Colonic mucosa (tissue), 4 donors: ENCODE measurements at places on chromosomes 2 and 18.

- DNase-seq = no peak
Measured at GRCh38 chr2:181683518-181684453, 3.5 kb upstream of the NEUROD1 start.

GRCh38 chr18:14748496-14748895 is 524 bp downstream of the ANKRD30B start:
- no peak for DNase-seq

GRCh38 chr2:177252808-177253531 is 11.6 kb downstream of the NFE2L2 start:
- DNase-seq = no peak

- no peak for DNase-seq
Measured at GRCh38 chr2:88177556-88177955, 7.4 kb downstream of the THNSL2 start.

- no peak for DNase-seq
Measured at GRCh38 chr18:3425446-3425845, 24.5 kb upstream of the TGIF1 start.

GRCh38 chr2:141933226-141933625 is 197.6 kb downstream of the LRP1B start:
- DNase-seq = no peak

GRCh38 chr2:182594286-182594685 is 121.8 kb upstream of the DNAJC10 start:
- no peak for DNase-seq

DNA sequence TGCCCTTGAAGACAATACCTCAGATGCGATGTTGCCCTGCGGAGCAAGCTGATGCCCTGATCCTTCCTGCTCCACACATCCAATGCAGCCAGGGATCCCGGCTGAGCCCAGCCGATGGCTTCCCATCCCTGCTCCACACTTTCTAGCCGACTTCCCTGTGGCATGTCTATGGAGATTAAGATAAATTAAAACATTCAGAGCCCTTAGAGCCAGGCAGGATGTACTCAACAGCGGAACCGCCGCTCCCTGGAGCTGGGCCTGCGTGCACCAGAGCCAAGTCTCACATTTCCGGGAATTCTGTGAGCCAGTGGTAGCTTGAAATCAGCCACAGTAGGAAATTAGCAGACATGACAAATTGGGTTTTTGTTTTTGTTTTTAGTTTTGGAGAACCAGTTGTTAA is 620.6 kb downstream of the GALR1 start:
- no peak for DNase-seq

- DNase-seq = no peak
Measured at GRCh38 chr2:99806758-99807157, 316.9 kb upstream of the REV1 start.

- no peak for DNase-seq
Measured at GRCh38 chr2:10439185-10439879, 8.8 kb downstream of the ODC1 start.

- DNase-seq = no peak
Measured at GRCh38 chr2:70336552-70336951, 34.7 kb upstream of the FAM136A start.

DNA sequence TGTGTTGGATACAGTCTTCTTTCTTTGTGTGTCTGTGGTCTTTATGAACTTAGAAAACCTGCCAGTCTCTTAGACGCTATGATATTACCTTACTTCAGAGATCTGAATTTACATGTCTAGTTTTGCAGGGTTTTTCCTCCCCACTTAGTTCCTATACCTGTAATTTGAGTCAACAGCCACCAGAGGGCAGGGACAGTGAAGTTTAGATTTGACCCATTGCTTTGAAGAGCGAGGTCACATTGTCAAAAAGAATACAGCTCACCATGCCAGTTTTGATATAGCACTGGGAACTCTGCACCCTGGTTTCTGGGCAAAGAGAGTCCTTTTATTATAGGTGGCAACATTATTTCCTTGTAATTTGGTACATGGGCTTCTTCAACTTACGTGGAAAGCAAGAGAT is 102.3 kb downstream of the MAPK4 start:
- peak; percentile 24 for DNase-seq

GRCh38 chr18:48125724-48126123 is 195.3 kb upstream of the SMAD2 start:
- DNase-seq = no peak

GRCh38 chr18:59795882-59796281 is 98.7 kb upstream of the CCBE1 start:
- DNase-seq = no peak

DNA sequence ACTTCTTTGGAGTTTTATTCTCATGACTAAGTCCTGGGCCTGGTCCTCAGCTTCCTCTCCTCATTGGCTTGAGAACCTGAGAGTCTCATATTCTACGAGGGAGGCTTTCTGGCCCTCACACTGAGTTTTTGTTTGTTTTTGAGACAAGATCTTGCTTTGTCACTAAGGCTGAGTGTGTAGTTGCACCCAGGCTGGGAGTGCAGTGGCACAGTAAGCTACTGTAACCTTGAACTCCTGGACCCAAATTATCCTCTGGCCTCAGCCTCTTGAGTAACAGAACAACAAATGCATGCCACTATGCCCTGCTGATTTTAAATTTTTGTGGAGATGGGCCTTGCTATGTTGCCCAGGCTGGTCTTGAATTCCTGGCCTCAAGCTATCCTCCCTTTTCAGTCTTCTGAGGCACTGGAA is 22.6 kb downstream of the PRKRA start:
- DNase-seq = no peak

DNA sequence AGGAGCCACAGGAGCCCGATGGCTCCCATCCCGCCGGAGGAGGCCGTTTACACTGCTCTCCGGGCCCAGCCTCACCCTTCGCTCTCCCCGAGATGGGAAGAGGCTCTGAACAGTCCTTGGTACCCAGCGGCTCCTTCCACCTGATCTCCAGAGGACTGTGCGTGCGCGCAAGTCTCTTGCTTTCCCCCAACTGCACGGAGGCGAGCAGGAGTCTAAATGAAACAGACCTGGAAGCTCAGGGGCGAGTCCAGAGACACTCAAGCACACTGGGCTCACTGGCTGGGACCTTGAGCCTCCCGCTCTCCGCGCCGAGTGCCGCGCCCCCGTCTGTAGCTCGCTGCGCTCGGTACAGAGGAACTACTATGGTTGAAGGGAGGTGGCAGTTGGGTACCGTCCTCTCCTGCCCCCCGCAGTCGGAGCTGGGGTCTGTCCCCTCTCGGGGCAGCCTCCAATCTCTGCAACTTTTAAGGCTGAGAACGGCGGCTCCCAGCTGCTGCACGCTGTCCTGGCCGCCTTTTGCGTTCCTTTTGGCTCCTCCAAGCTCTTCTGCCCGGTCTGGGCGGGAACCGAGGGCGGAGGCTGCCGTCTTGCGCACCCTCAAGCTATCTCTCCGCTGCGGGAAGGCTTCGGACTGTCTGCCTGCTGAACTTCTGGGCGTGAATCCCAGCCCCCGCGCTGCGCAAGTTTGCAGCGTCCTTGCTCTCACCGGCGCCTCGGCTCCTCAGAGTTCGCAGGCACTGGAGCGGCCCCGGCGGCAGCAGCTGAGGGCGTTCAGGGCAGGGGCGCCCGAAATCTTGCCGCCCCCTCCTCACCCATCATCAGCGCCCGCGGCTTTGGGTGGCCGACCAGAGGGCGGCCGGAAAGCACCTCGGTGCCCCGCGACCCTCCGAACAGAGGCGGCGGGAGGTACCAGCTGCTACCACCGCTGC is 491 bp downstream of the ALK start:
- DNase-seq = no peak

GRCh38 chr2:32832821-32833220 is 113.9 kb upstream of the LTBP1 start:
- DNase-seq = no peak

DNA sequence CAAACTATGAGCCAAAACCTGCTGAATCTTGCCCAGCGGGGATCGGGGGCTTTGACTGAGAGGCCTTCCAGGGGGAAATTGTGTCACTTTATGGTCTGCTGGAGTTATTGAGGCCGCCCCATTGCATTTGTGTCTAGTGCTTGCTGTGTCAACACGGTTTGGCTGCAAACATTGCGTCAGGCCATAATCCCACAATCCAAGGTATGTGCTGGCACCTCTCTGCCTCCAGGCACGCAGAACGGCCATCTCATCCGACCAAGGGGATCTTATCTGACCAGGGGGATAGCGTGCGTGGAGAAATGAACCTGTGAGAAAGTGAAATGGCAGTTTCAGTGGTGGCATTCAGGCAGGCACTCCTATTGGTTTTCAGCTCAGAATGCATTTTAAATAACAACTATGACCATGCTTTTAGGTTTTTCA is 18.1 kb upstream of the LYPD6B start:
- peak; percentile 70 for DNase-seq

GRCh38 chr2:216578325-216578724 is 54.9 kb upstream of the IGFBP2 start:
- no peak for DNase-seq

DNA sequence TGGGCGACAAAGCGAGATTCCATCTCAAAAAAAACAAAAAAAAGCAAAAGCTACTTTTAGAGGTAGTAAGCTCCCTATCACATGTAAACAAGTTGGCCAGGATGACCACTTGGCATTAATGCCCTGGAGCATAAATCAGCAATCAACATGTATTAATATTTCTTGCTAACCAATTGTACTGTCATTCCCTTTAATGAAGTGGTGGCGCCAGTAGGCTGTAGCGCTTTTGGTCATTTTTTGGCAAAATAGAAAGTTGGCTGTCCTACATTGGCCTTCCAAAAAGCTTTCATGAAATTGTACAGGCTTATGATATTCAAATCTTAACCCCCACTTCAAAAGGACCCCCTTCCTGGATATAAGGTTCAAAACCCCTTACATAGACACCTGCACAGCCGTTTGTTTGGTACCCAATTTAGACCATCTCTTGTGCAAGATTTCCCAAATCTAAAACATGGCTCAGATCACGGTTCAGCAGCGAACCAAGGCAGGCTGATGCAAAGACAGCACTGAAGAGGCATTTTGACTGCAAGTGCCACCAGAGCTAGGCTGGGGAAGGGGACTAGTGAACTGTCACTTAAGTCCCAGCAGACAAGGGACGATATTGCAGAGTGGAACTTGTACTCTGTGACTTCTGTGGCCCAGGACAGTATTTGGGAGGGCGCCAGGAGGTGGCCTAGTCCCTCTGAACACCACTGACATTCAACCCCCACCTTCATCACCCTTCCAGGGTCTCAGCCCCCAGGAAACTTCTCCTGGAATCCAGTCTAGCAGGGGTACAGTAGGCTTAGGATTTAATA is 31.9 kb downstream of the SMAD7 start:
- DNase-seq = no peak

GRCh38 chr2:129302106-129302505 is 677.4 kb upstream of the RAB6C start:
- DNase-seq = no peak

DNA sequence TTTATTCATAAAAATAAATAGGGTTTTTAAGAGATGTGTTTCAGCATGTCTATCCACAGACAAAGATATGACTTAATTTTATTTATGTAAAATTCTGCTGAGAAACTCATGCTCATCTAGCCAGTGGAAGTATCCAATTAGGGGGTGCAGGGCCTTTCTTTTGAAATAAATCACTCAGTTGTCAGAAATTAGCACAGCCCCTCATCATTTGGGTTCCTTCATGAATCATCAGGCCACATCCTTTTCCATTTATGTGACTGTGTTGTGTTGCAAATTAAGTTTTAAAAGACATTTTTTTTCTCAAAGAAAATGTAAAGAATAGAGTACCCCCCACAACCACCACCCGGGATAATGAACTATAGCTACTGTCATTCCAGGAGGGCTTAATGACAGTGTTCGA is 185.8 kb downstream of the NRP2 start:
- DNase-seq = no peak

DNA sequence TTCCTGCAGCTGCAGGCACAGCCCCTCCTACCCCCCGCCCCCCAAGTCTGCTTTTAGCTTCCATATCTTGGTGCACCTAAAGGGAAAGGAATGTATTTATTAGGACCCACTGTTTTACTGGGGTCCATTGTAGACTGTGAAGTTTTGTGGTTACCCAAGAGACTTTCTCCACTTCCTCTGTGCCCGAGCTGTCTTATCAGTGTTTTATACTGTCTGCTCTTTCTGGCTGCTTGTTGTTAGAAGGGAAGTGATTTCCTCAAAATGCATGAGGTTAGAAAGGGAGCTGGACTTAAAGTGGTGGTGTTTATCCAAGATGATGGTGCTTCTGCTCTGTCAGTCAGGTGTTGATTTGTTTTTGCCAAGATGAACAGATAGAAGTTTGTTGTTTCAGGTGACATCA is 85.0 kb downstream of the PTH2R start:
- DNase-seq = no peak

- DNase-seq = no peak
Measured at GRCh38 chr2:217935235-217935879, 67.4 kb downstream of the TNS1 start.

DNA sequence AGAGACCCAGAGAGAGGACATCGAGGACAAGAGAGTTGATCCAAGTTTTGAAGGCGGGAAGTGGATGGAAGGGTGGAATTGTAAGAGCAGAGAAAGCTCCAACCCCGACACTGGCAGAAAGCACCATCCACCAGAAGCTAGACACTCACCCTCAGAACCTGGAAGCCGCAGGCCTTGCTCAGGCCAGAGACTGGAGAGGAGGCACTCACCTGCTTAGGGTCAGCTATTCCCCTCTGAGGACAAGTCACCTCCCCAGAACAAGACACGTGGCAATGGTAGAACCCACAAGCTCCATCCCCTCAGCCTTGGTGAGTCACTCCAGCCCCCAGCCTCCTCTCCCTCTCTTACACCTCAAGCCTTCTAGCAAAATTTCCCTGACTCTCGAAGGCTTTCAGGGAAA is 64.9 kb downstream of the STEAP3 start:
- DNase-seq = no peak

GRCh38 chr2:70367722-70368323 is 66.0 kb upstream of the FAM136A start:
- DNase-seq = peak; percentile 66

GRCh38 chr2:16756831-16757644 is 91.4 kb upstream of the CYRIA start:
- peak; percentile 73 for DNase-seq

- DNase-seq = no peak
Measured at GRCh38 chr2:118348380-118349034, 260.2 kb downstream of the INSIG2 start.

DNA sequence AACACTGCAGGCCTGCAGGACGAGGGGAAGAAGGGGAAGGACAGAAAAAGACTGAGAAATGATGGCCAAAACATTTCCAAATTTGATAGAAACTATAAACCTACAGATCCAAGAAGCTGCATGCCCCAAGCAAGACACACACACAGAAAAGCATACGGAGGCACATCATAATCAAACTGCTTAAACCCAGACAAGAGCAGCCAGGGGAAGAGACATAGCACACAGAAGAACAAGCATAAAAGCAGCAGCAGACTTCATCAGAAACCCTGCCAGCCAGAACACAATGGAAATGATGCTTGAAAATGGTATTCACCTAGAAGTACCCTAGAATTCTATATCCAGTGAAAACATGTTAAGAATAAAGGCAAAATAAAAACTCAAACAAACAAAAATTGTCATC is 57.2 kb upstream of the RNU4ATAC start:
- DNase-seq = no peak

GRCh38 chr18:2827061-2827460 is 19.7 kb upstream of the EMILIN2 start:
- no peak for DNase-seq

DNA sequence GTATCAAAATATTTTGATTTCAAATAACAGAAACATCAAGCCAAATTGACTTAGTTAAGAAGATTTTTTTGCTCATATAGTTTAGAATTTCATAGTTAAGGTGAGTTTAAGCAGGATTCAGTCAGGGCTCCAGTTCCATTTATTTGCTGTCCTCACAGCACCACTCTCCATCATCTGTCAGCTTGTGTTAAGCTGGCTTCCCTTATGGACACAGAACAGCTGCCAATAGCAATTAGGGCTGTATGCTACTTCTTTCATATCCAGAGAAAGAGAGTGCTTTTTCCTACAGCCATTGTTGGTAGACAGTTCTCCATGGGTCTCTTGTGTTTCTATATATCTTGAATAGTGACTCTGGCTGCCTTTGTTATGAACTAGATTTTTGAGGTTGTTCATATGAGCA is 95.4 kb upstream of the CYP20A1 start:
- no peak for DNase-seq
